ENCODE measurements at places on chromosomes 1 and 21.
A peak's percentile ranks its signal among the peaks of the same experiment; 100 is the strongest.

GRCh38 chr1:198157847-198158725 lies 1.3 kb downstream of the NEK7 start:
- peak; percentile 12 for DNase-seq

DNA sequence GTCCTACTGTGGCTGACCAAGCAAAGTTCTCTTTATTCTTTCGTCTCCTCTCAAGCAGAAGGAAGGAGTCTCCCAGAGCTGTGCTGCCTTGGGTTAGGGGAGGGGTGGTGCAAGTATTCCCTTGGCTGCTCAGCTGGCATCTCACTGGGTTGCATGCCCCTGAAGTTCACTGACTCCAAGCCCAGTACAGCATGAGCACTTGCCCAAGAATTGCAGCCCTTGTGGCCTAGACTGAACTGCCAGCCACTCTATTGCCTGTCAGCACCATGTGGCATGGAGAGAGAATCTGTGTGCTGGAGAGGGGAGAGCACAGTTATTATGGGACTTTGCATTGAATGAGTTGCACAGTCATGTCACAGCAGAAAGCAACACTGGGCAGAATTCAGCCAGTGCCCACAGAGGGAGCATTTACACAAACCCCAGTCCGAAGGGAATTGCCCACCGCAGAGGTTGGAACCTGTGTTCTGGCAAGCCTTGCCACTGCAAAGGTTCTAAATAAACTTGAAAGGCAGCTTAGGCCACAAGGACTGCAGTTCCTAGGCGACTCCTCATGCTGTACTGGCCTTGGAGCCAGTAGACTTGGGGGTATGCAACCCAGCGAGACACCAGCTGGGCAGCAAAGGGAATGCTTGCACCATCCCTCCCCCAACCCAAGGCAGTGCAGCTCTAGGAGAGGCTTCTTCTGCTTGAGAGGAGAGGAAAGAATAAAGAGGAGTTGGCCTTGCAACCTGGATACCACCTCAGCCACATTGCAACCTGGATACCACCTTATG lies 28.8 kb downstream of the DR1 start:
- DNase-seq, result no peak

DNA sequence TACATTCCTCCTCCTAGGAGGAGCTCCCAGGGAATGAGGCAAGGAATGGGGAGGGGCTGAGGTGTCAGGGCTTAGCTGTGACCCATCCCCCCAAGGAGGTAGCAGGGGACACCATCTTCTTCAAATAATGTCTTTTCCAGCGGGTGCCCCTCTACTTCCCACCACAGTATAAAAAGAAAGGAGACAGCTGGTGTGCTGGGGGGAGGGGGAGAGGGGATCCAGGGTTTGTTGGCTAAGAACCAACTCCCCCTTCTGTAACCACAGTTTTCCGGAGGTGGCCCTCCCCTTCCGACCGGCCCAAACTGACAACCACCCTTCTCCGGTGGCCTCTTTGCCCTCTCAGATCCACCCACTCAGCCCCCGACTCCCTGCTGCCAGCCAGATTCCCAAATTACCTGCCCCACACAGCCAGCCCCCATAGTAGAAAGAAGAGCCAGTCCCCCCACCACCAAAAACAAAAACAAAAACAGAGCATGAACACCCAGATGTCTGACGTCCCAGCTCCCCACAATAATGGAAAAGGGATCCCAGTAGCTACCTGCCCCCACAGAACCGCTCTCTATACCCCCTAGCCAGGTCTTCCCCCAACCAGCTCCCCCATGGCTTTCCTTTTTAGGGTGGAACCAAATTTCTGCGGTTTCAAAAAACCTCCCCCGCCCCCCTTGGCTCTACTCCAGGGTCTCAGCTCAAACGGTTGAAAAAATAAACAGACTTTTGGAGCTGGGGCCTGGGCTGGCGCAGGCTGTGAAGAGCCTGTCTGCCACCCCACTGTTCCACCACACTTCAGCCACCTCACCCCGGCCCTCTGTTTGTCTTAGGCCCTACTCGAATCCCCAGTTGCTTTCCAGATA lies 2.1 kb downstream of the ARHGEF2 start:
- DNase-seq, result peak; percentile 63

GRCh38 chr1:115982400-115982799 lies 6.1 kb downstream of the SLC22A15 start:
- DNase-seq, result peak; percentile 38

DNA sequence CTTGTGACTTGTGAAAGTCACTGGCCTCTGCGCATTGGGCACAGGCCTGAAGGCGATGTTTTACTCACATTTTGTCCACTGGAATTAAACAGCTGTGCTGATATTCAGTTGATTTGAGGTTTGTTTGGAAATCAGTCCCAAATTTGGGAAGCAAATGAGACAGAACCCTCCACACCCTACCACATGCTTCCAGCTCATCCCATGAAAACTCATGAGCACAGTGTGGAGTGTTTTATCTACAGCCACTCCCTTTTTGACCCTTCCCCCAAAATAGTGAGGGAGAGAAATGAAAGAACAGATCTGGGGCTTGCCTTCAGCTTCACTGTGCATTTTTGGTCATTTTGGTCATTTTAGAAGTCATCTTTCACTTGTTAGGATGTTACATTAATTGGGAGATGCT lies 101.3 kb downstream of the CAMTA1 start:
- no peak for DNase-seq

DNA sequence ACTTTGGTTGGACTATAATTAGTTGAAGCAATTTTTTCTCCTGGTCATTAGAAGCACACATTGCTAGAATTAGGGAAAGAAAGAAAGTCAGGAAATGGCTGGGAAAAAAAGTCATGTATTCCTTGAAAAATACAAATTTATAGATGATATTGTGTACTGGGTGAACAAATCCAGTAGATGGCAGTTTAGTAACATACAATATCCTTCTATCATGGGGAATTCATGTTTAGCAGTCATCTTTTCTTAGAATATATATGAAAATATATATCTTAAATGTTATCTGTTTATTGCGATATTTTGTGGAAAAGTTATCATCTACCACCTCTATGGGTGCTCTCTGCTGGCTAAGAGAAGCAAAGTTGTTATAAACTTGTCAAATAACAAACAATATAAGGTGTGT lies 13.1 kb upstream of the ZRANB2 start:
- no peak for DNase-seq

Measured in GM10248 (cell line).